Fibroblast of the conjunctiva (primary cell): ENCODE measurements at places on chromosomes 5 and 9.

GRCh38 chr5:127957183-127957582 lies 126.4 kb upstream of the SLC12A2 start:
- DNase-seq: peak; percentile 17

DNA sequence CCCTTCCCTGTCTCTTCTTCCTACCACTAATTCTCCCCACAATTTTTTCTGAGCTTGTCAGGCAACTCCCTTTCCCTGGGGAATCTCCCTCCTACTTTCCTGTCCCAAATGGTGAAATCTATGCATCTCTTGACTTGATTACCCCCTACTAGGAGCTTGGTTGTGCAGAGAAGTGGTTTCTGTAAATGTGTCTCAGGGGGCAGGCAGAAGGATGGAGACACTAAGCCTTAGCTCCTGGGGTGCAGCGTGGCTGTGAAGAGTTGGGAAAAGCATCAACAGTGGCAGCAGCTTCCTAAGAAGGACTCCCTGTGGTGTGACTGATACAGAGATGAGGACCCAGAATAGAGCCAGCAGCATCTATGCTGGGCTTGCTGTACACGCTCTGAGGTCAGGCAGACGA lies 62.3 kb downstream of the NRG2 start:
- DNase-seq: no peak

- DNase-seq: no peak
Measured at GRCh38 chr5:12947379-12947778, 997.1 kb downstream of the DNAH5 start.

DNA sequence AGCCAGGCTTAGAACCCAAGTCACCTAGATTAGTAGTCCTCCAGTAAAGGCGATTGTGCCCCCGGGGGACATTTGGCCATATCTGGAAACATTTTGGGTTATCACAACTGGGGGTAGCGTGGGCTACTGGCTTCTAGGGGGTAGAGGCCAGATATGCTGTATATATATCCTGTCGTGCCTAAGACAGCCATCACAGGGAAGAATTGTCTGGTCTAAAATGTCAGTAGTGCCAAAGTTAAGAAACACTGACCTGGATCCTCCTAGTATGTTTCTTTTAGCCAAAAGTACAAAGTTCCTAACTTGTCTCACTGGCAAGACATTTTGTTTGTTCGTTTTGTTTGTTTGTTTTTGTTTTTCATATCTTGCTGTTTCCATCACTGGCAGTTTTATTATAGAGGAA lies 13.8 kb downstream of the RABEPK start:
- DNase-seq: no peak

DNA sequence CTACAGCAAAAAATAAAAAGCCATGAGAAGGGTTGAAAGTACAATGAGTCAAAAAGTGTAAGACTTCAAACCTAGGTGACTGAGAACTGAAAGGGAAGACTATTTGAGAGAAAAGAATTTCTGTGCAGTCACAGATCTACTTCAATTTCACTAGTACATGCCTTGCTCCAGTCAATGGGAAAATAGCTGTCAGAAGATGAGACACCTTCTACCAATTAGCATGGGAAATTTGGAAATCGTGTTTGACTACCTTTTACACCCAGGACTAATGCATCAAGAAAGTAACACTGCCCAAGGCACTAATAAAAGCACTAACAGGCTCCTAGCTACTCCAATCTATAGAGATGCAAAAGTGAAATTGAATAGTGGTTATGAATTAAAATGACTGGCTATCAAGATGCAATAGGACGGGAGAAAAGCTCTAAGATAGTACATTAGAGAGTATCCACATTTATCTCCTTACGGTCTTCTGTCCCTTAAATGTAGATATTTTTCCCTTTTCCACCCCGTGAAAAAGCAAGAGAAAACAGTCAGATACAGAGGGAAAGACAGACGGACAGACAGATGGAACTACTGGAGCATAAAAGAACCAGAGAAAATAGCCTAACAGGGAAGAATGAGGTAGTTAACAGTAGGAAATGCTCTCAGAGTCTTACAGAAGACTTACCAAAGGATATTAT lies 15.2 kb downstream of the ERP44 start:
- no peak for DNase-seq

GRCh38 chr5:132747616-132748440 lies 602 bp downstream of the CCNI2 start:
- no peak for DNase-seq

DNA sequence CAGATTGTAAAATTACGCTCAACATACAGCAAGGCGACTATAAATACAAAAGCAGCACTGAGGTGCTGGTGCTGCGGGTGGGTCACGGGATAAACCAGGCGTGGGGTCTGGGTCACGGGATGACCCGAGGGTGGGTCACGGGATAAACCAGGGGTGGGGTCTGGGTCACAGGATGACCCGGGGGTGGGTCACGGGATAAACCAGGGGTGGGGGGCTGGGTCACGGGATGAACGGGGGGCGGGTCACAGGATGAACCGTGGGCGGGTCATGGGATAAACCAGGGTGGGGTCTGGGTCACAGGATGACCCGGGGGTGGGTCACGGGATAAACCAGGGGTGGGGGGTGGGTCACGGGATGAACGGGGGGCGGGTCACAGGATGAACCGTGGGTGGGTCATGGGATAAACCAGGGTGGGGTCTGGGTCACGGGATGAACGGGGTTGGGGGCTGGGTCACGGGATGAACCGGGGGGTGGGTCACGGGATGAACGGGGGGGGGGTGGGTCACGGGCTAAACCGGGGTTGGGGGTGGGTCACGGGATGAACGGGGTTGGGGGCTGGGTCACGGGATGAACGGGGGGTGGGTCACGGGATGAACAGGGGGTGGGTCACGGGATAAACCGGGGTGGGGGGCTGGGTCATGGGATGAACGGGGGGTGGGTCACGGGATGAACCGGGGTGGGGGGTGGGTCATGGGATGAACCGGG lies 30.2 kb upstream of the SLC9A3 start:
- no peak for DNase-seq

GRCh38 chr9:30673132-30673531 lies 1711.3 kb upstream of the ACO1 start:
- DNase-seq: no peak
